Spinal cord (tissue), 10 donors: ENCODE measurements at places on chromosomes 5 and 9. TPM values are rescaled to one million over a fixed set of nuclear protein-coding genes. Genes with fewer than 3 reads are reported as not detected.
A peak's percentile ranks its signal among the peaks of the same experiment; 100 is the strongest.

DNA sequence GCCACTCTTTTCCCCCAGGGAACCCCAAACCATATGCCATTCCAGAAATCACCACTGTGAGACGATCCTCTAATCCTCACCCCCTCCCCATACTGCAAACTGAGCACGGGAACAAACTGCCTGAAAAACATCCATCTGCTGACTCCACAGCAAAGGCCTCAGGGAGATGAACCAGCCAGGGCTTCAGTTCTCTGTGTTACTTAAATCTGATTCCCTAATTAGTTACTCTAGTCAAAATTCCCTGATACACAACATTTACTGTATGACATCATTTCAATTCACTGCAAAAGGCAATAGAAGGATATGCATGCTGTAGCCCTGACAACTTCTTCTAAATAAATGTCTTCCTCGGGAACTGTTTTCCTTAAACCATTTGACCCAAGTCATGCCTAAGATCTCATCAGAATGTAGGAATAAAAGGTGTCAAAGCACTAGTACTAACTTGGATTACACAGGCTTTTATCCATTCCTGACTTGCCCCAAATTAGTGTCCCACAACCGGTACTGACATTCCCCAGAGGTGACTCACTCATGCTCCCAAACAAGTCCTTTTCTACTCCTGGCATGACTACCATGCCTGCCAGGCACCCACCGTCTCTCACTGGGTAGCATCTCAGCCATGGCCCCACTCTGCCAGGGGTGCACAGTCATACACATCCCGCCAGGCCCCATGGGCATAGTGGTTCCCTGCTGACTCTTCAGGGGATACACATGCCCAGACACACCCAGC is 35.0 kb downstream of the MTX3 start:
- no peak for DNase-seq

SLC34A1 gene
- not detected for total RNA-seq

TMEM174 gene
- not detected for total RNA-seq

DNA sequence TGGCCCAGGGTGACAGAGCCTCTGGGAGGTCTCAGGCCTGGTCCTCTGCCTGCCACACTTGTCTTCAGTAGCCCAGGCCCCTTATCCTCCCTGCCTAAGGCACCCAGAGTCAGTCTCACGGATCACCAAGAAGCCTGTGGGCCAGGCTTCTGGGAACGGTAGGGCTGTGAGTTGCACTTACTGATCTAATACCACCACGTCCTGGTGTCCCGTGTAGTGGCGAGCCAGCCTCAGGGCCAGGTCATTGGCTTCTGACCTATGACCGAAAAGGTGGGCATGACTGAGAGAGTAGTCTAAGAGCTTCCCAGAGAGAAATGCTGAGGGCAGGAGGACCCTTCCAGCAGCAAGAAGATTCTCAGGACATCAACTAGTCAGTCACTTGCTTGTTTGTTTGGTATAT is 7.4 kb downstream of the PHYKPL start:
- no peak for DNase-seq

GRCh38 chr5:25964009-25964372 is 1074.4 kb downstream of the CDH9 start:
- DNase-seq = no peak

DNA sequence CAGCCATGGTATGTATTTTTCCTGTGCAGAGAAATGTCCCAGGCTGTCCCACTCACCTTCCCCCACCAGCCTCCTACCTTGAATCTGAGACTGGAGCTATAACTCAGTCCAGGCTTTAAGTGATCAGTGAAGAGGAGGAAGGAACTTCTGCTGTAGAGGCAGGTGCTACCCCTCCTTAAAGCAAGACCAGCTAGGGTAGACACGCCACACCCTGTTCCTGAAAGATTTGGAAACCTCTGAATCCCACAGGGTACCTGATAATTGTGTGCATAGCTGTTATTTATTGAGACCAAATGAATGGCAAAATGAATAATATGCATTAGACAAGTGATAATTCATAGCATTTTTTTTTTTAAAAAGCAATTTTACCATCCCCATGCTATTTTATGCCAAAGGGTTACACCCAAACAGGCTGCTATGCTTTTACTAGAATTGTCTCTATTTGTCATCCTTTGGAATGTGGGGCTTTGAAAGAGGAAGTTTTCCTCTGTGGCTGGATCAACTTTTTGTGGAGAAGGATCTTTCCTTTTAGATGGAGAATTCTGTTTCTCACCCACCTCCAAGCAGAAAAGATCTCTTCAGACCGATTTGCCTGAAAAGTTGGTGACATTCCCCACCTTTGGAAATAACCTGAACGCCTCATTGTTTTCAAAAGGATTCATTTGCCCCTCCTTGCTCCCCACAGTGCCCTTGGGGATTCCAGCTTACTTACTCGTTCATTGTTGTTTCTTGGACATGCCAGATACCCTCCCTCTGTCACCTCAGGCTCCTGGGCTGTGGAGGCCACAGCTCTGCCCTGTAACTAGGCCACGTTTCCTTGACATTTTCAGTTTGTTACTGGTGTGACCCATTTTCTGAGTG is 248.7 kb downstream of the NR3C1 start:
- no peak for DNase-seq

GRCh38 chr5:139342423-139342723 is 719 bp downstream of the PAIP2 start:
- DNase-seq = no peak

GRCh38 chr9:92977279-92977678 is 30.0 kb downstream of the FGD3 start:
- DNase-seq = no peak

PPIP5K2 gene
- total RNA-seq = 133 TPM

DNA sequence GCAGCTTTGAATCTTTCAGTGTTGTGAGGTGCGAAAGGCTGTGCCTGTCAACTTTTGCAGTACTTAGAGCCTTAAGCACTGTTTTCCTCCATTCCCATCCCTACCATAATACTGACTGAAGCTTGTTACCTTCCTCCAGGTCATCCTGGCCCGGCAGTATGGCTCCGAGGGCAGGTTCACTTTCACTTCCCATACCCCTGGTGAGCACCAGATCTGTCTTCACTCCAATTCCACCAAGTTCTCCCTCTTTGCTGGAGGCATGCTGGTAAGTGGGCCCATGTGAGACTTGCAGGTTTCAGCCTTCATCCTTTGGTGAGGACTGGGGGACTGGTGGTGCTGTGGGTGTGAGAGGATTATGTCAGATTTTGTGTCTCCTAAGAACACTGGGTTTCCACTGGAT is 1.5 kb downstream of the TMED9 start:
- no peak for DNase-seq

DNA sequence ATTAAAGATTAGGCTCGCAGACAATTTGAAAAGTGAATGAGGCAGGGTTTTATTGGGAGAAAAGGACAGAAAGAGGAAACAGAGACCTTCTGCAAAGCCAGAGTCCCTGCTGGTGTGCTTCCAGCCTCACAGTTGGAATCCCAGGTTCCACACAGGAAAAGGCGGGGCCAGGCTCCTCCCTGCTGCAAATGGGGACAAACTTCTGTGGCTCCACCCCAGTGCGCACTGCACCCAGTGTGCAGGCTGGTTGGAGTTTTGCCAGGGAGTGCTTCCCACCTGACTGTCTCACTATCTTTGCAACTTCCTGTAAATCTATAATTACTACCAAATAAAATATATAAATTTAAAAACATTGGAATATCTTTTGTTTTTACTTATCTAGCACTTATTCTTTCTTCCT is 386.0 kb upstream of the GRIN3A start:
- DNase-seq = no peak

- peak; percentile 87 for DNase-seq
These were observed 48.1 kb downstream of the EBF1 start for GRCh38 chr5:159051421-159052282.

SLC25A2 gene
- total RNA-seq = 0.39 TPM

DNA sequence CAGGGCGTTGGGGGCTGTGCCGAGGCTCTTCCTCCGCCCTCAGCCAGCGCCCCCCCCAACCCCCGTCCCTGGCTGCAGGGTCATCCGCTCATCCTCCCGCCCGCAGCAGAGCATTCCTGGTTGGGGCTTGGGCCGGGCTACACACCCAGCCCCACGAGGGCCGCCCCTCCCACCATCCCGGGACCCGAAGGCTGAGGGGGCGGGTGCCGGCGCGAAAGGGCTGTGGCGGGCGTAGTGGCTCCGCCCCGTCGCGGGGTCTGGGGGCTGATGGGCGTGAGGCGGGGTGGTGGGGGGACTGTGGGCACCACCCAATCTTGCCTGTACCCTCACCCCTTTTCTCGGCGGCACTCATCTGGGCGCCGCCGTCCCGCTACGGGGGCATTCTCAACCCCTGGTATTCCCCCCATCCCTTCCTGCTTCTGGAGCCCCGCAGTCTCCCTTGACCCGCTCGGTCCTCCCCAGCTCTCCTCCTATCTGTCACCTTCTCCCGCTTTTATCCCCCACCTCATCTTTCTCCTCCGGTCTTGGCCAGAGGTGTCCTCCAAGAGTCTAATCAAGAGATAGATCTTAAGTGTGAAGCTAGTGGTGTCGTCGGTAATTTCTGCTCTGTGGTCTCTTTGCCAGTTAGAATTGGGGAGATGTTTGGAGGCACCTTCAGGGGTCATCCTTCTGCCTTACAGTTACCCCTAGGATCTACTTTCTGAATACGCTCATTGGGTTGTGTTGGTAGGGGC is 1.6 kb downstream of the FER start:
- DNase-seq = peak; percentile 72

HSD17B3 gene
- total RNA-seq = 0.20 TPM

DNA sequence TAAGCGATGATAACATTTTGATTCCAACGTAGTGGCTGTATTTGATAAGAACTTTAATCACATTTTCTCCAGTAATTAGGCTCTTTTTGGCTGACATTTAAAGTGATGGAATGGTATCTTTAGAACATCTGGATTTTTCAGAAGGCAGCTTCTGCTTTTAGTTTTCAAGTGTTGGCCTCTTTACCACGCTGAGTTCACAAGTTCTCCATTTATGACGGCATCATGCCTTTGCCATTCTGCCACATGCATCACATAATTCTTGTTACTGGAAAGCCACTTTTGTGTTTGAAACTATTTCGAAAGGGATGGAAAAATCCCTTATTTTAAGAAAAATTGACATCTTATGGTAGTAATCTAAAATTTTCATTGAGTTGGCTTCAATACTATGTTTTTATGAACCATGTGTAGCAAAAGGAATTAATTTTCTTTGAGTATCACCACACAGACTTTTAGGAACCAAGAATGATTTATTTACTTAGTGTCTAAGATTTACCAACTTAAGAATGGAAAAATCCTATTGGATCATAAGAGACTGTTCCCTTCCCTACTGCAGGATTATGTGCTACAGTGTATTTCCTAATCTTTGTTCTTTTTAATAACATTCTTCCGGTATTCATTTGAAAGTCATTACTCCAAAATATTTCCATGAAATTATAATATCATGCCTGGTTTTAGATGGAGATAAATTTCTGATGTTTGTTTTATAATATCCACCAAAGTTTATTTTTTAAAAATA is 344.2 kb downstream of the ADGRV1 start:
- no peak for DNase-seq

- DNase-seq = no peak
These were observed 14.9 kb downstream of the SPAAR start for GRCh38 chr9:35923927-35924763.

DNA sequence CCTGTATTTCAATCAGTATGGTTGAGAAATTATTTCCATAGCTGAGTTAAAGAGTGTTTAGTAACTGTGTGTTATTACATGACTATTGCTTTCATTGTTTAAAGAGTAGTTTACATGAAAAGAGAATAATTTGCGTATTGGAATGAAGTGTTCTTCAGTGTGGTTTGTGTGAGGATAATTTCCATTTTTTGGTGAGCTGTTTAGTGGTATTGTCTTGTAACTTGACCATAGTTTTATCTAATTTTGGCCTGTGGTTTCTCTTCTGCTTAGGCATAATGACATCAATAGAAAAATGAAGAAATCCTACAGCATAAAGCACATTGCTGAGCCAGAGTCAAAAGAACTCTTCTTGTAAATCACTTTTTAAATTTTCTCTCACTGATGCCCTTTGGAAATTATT is 151.2 kb downstream of the SNCAIP start:
- DNase-seq = no peak

GRCh38 chr5:147530530-147531389 is 20.9 kb upstream of the DPYSL3 start:
- no peak for DNase-seq

DNA sequence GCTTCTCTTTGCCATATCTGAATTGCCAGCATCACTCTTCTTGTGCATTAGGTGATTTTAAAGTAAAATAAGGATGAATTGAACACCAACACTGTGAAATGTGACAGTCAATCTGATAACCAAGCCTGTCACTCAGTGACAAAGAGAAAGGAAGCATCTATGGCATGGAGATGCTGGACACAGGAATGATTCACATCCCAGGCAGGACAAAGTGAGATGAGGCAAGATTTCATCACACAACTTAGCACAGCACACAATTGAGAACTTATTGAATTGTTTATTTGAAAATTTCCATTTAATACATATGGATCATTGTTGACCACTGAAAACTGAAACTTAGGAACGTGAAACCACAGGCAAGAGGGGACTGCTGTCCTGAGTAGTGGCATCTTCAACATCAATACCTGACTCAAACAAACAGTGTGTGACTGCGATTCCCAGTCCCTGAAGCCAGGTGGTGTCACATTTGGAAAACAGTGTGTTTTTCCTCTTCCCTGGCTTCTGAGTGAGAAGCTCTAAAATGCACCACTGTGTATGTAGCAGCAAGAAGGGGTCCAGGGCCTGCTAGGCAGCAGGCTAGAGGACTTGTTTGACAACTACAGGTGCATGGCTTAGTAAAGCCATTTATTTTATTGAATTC is 10.7 kb downstream of the GAPT start:
- DNase-seq = no peak

CEP72 gene
- total RNA-seq = 6.1 TPM

GRCh38 chr5:168207450-168208029 is 83.9 kb upstream of the WWC1 start:
- no peak for DNase-seq

- DNase-seq = no peak
These were observed 226.5 kb upstream of the MAP3K1 start for GRCh38 chr5:56588636-56589480.

TMOD1 gene
- total RNA-seq = 27.3 TPM

- no peak for DNase-seq
These were observed 4.3 kb downstream of the CXCL14 start for GRCh38 chr5:135574493-135574892.

- DNase-seq = no peak
These were observed 36.2 kb upstream of the CXXC5 start for GRCh38 chr5:139611703-139612584.

SLC28A3 gene
- total RNA-seq = 3.6 TPM

MYO10 gene
- 27.9 TPM for total RNA-seq
